A549 treated with dexamethasone at 1 μM for 4 hours (cell line): ENCODE measurements at places on chromosomes 1 and 21. TPM values are rescaled to one million over a fixed set of nuclear protein-coding genes. Genes with fewer than 3 reads are reported as not detected.

The ERRFI1 gene
- 194 to 239 TPM (median 225 TPM) in 5 replicates for total RNA-seq

The IL24 gene
- 0.25 to 0.50 TPM (median 0.39 TPM) in 5 replicates for total RNA-seq

The LIN28A gene
- not detected in 5 replicates for total RNA-seq

The MARK1 gene
- 0.06 to 0.14 TPM (median 0.09 TPM) in 5 replicates for total RNA-seq
